ENCODE measurements at places on chromosomes 2 and 18.

DNA sequence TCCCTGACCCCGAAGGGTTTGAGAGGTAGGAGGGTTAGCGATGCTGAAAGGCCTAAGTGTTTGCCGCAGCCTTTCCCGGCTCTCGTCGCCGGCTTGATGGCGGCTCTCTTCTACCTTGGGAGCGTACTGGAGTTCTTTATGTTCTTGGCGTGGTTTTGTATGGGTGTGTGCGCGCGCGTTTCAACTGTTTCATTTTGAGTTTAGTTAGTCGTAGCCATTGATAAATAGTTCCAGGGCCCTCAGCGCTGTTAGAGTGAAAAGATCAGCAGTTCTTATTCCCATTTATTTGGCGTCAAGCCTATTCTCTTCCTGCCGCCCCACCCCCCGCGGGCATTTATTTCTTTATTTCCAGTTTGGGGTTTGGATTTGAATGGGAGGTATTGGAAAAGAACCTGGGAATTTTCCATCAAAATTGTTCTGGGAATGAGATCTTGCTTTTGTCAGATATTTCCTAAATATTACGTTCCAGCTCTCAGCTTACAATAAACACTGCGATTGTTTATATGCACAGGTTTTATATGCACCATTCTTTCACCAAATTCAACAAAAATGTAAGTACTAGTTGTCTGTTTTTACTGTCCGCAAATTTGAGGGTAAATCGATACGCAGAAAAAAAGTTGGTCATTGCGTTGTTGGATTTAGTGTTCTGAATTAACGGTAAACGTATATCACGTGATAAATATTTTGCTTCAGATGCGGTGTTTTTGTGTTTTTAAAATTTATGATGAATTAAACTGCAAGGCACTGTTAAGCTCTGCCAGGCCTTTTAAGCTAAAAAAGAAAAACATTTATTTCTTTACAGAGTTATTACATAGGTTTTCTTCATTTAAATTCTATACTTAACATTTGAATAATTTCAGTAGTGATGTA, 954 bp downstream of the CCNT2 start:
- peak; percentile 72 for DNase-seq

GRCh38 chr2:238974501-238975166, 126.7 kb downstream of the TWIST2 start:
- DNase-seq, result no peak

GRCh38 chr2:9001778-9002177, 1.7 kb downstream of the MBOAT2 start:
- DNase-seq, result no peak

- DNase-seq, result no peak
Observed at GRCh38 chr2:47007223-47007825, 91.7 kb upstream of the MCFD2 start.

- DNase-seq, result no peak
Observed at GRCh38 chr2:201114846-201115245, 1.1 kb upstream of the CFLAR start.

GRCh38 chr2:175156534-175156933, 11.5 kb downstream of the ATF2 start:
- DNase-seq, result no peak

All from activated CD4-positive, alpha-beta T cell treated with anti-CD3 and anti-CD28 coated beads, Interleukin-2, Interleukin-6, amounts not matched to agents 100 ng/mL and 50 ng/mL, durations not matched to agents 16 hours and 8 hours (primary cell).